ENCODE measurements at places on chromosomes 12 and 14.

GRCh38 chr14:23028799-23029198, 5.9 kb downstream of the PSMB5 start:
- no peak for DNase-seq

GRCh38 chr14:92175811-92176210, 54.0 kb downstream of the CPSF2 start:
- no peak for DNase-seq

- DNase-seq: no peak
Measured at GRCh38 chr12:65171073-65171472, 1.7 kb downstream of the LEMD3 start.

- no peak for DNase-seq
Measured at GRCh38 chr14:96509457-96510090, 7.4 kb downstream of the PAPOLA start.

- DNase-seq: no peak
Measured at GRCh38 chr14:58944968-58945356, 243.5 kb upstream of the DAAM1 start.

- no peak for DNase-seq
Measured at GRCh38 chr12:57461917-57462250, 2.3 kb downstream of the GLI1 start.

GRCh38 chr14:55245657-55246268, 25.5 kb upstream of the FBXO34 start:
- no peak for DNase-seq

- no peak for DNase-seq
Measured at GRCh38 chr12:2173971-2174370, 121.2 kb downstream of the CACNA1C start.

GRCh38 chr14:50714450-50715073, 46.5 kb upstream of the SAV1 start:
- no peak for DNase-seq

DNA sequence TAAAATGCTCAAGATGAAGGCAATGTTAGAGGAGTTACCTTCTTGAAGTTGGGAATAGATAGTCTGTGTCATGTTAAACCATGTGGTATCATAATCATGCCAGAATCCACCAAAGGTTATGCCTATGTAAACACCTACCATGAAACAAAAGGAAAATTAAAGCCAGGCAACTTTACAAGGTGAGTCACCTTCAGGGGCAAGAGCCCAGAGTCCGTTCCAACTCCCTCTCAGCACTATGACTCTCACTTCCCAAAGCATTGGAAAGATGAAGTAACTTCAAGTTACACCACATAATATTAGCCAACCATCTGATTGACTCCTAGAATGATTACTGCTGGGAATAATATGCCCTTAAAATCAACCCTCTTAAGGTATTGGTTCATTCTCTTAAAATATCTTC, 38.5 kb downstream of the CATSPERB start:
- DNase-seq: no peak

DNA sequence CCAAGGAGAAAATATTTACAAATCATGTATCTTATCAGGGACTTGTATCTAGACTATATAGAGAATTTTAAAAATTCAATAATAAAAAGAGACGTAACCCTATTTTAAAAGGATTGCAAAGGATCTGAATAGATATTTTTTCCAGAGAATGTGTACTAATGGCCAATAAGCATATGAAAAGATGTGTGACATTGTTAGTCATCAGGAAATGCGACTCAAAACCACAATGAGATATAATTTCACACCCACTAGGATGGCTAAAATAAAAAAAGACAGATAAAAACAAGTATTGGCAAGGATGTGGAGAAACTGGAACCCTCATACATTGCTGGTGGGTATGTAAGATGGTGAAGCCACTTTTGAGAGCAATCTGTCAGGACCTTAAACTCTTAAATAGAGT, 141.9 kb upstream of the BMP4 start:
- no peak for DNase-seq

DNA sequence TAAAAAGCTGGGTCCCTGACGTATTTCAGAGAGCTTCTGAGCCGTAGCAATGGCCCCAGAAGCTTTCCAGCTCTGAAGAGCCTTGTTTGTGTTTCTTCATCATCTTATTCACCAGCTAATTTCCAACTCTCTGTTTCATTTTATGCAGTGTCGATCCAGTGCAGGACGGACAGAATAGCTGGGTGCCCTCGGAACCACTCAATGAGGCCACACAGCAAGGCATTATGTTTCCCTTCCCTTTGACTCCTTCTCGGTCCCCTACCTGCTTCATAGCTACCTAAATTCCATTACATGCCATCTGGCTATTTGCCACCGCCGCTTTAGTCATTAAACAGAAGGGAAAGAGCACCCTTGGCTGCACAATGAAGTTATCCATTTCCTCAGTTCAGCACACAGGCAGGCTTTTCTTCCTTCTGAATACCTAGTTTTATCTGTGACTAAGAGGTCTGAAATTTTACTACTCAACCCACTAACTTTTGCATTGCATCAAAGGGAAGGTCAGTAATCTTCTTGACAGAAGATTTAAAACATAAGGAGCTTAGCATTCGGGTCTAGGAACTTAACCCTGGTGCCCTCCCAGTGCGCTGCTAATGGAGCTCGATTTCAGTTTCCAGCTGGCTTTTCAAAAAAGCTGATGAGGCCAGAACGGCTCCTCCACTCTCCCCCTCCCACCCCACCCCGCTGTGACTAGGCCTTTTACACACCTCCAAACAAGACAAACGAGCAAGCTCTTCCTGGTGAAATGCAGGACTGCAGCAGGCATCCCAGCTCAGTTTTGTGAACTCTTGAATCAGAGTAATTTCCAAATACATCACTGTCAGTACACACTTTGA, 176.8 kb downstream of the GXYLT1 start:
- DNase-seq: no peak

DNA sequence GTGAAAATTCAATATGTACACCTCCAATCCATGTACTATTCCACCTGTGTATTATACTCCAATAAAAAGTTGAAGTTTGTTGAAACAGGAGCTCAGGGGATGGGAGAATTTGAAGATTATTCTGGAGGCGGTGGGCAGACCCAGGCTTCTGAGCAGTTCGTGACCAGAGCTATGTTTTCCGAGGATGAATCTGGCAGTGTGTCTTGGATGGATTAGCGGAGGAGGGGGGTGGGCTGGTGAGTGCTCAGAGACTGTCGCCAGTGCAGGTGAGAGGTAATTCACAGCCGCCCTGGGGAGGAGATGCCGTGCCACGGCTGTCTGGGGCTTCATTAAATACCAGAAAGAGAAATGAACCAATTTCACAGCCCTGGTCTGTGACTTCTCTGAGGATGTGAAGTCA, 283.0 kb upstream of the RTL1 start:
- DNase-seq: no peak

DNA sequence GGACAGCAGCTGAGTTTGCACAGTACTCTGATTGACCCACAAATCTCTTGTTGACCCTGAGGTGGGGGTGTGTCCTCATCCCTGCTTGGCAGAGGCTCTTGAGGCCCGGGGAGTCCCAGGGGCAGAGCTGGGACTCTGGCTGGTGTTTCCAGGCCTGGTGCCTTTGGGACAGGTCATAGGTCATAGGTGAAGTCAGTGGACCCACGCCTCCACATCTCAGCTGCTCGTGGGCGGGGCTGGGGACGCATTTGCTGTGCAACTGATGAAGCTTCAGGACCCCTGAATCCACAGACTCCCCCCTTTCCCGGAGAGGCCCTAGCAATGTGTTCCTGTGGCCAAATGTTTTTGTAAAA, 408 bp upstream of the CACNA2D4 start:
- DNase-seq: no peak

- no peak for DNase-seq
Measured at GRCh38 chr12:132108211-132108832, 35.8 kb downstream of the DDX51 start.

DNA sequence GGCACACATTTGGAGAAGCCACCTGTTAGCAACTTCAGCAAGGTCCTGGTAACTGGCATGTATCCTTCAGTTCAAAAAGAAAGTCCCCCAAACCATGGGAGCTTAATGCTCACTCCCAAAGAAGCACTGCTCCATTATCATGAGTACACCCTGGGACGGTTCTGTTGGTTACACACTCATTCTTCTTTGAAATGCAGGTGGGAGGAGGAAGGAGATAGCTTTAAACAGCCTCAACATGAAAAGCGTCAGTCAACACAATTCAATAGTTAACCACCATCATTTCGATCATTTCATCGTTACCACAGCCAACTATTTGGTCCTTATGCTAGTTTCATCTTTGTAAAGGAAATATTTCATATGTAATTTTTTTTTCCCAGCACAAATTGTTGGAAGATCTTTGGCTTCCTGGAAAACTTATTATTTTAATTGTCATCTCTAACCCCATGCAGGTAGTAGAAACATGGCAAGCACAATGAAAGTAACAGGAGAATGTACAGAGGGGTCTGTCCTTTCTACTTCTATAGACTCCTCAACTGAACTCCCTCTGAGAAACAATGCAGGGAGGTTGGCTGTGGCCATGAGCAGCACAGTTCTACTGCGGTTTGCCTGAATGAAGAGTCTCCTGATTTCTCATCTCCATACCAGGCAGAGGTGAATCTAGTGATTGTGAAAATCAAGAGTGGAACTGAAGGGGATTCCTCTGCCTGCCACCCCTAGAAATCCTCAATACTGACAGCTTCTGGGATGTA, 196.4 kb upstream of the FOXN3 start:
- DNase-seq: no peak

DNA sequence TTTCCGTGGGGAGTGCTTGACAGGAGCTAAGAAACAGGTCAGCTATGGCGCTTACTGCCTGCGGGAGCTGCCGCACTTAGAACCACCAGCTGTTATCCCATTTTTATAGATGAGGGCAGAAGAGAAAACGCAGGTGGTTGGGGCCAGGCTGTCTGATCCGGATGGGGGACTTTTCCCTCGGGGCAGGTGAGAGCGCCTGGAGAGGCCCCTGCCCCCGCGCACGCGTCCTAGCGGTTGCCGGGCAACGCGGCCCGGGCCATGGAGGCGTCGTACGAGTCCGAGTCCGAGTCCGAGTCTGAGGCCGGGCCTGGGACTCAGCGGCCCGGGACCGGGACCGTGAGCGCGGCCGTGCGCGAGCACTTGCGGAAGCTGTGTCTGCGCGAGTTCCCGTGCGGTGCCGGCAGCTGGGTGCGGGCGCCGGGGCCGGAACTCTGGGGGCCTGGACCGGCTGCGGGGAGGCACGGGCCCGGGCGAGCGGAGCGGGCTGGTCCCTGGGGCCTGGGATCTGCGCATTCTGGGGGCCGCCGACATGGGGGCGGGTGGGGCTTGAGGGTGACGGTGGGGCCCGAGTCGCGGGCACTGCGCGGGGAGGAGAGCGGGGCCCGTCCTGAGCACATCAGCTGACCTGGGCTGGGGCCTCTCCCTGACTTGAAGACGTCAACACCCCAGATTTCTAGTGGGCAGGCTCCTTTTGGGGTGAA, at the start of gene LRRC43:
TSS of gene LRRC43 (plus strand) at position 237 of the 701 bp plus-strand sequence. CDS start at position 259, 22 bp downstream.
- DNase-seq: no peak

DNA sequence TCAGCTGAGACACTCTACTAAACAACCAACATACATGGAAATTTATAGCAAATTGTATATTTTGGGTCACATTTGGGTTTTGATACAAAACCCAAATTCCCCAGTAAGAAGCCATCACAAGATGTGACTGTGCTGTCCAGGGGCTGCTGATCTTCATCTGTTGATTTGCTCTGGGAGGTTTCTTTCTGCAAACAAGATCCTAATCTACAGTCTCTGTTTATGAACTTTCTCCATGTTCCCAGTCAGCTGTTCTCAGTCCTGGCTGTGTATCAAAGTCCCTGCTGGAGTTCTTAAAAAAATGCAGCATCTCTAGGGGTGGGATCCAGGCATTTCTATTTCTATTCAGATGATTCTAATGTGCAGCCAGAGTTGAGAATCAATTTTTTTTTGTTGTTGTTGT, 85.1 kb downstream of the ATP23 start:
- no peak for DNase-seq

- DNase-seq: no peak
Measured at GRCh38 chr14:59425322-59425935, 39.8 kb downstream of the GPR135 start.

DNA sequence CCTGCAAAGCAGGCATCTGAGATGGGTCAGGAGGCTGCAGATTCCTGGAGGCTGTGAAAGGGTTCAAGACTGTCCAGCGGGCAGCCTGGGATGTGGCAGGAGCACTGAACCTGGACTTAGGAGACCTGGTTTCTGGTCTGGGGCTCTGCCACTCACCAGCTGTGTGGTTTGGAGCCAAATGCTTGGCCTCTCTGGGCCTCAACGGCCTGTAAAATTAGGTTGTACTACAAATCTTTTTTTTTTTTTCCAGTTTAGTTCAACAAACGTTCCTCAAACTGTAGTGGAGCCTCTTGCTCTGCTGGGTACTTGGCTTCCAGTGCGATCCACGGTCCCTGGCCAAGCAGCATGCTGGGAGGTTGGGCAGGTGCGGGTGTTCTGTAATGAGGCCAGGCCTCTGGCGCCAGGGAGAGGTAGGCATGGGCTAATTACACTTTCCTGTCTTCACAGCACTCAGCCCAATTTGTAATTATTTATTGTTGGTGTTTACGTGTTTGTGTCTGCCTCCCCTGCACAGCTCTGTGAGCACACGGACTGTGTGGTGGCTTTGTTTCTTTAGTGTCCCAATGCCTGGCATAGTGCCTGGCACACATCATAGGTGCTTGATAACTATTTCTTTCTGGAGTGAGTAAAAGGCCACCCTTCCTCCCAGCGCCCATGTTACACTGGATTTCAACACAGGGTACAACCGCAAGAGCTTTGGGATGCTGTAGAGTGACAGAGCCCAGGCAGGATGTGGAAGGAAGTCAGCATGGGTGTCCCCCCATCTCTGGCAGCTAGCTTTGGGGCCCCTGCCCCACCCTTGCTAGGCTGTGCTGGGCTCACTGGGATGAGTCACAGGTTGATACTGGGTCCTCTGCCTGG, 5.8 kb upstream of the KRT80 start:
- no peak for DNase-seq

DNA sequence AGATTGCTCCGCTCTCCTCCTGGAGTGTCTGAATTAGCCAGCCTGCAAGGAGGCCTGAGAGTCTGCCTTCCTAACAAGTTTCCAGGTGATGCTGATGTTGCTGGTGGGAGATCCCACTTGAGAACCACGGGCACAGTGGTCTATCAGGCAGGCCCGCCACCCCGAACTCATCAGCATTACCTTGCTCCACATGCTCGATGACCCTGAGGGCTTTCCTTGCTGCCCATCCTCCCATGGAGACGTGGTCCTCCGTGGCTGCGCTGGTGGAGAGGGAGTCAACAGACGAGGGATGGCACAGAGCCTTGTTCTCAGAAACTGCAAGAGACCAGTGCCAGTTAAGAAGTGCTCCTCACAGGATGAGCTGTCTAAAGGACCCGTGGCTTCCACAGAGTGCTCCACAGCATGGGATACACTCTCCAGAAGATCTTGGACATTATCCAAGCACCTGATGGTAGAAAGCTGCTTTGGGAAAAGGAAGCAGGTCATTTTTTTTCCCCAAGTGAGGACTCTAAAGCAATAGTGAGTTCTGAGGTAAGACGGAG, 18.3 kb downstream of the HAL start:
- no peak for DNase-seq

GRCh38 chr12:96241431-96241830, 47.3 kb downstream of the ELK3 start:
- DNase-seq: no peak

DNA sequence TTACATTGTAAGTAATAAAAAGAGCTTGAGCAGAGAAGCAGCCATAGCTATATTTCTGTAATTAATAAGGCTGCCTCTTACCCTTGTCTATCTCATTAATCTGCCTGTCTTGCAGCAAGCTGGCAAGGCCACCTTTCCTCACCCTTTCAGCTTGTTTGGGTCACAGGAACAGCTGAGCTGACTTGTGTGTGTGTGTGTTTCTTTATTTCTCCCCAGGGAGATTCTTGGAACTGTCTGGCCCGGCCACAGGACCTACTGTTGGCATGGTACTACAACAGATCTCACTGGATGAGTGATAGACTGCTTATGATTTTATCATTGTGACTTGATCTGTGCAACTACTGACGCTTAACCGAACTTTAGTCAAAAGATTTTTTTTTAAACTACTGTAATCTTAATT, 213.7 kb downstream of the SLC2A13 start:
- no peak for DNase-seq
